ENCODE measurements at places on chromosomes 16 and 17. TPM values are rescaled to one million over a fixed set of nuclear protein-coding genes. Genes with fewer than 3 reads are reported as not detected.

The CMTM2 gene
- not detected for total RNA-seq

The TMEM235 gene
- total RNA-seq = not detected

The CASKIN2 gene
- 46.0 TPM for total RNA-seq

DNA sequence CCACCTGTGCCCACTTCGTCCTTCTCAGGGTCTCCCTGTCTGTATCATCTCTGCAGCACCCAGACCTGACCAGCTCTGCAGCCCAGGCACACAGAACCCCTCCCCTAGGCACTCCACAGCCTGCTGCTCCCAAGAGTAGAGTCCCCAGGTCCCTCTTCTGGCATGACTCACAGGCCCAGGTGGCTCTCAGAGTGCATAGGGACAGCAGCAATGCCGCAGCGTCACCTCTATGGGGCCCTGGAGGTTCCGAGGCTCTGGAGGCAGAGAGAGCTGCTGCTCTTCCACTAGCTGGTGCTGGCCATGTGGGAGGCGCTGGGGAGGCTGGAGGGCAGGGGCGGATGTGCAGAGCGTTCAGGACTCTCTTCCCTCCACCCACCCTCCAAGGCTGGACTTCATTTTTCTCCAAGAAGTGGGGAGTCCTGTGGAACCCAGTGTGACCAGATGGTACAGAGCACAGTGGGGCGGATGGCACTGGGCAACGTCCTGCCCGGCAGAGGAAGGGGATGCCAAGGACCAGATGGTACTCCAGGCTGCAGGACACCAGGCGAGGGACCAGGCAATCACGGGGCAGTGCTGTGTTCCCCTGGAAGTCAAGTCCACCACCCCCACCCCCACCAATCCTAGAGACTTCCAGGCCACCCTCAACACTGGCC, 151.7 kb downstream of the RBFOX3 start:
- no peak for ATAC-seq

- no peak for ATAC-seq
Observed at GRCh38 chr17:59399914-59400313, 68.5 kb downstream of the YPEL2 start.

DNA sequence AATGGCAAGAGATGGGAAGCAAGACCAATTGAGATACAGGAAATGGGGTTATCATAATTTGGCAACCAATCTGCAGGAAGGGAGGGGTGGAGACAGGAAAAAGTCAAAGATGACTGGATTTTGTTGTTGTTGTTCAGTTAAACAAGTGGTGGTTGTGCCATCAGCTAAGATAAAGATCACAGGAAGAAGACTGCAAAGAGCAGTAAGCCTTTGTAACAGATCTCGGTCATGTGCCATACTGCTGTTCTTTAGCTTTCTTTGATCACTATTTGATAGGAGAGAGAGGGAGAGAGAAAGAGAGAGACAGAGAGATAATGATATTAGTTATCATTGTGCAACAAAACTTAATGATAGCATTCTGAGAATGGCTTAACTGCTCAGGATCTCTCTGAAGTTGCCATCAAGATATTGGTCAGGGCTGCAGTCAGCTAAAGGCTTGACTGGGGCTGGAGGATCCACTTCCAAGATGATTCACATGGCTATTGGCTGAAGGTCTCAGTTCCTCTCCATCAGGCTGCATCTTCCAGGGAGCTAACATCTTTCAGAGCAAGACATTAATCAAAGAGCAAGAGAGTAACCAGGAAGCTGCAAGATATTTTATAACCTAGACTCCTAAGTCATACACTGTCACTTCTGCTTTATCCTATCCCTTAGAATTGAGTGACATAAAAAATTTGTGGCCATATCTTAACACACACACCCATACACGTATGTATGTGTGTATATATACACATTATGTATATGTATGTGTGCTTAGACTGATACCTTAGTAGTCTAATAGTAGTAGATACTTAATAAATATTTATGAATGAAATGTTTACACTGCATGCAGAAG, 405.0 kb downstream of the SHISA9 start:
- no peak for ATAC-seq

- no peak for ATAC-seq
Observed at GRCh38 chr16:48317026-48317425, 68.2 kb downstream of the SIAH1 start.

- no peak for ATAC-seq
Observed at GRCh38 chr16:69929480-69929879, 21.7 kb upstream of the CLEC18A start.

DNA sequence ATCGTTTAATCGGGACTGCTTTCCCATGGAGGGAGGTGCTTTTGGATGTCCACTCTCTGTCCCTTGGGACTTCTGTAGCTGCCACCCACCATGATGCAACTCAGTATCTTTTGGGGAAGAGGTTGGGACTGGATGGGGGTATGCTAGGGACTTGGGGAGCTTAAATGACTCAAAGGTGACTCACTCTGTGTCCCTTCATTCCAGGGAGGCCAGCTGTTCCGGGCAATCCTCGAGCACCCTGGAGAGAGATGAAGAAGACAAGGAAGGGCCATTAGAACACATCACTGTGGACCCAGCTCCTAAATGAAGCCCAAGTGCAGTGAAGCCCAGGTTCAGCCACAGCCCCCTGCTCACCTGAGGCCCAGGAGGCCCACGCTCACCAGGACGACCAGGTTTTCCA, 4.6 kb downstream of the COL1A1 start:
- ATAC-seq = no peak
